Kidney capillary endothelial cell (primary cell): ENCODE measurements at places on chromosomes 16 and 17.

DNA sequence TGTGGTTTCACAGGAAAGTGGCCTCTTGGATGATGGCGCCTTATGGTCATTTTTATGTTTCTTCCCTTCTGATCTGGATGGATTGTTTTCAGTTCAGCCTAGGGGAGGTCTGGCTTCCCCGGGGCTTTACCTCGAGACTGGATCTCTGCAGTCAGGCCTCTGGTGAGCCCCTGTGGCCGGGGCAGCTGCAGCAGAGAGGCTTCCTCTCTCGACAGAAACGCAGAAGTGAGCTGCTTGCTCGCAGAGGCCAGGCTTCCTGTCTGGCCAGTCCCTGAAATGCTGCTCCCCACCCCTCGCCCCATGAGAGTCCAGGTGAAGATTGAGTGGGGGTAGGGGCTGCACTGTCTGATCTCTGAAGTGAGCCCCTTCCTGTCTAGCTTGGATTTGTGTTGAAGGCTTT lies 44.0 kb downstream of the PLCG2 start:
- DNase-seq = no peak

DNA sequence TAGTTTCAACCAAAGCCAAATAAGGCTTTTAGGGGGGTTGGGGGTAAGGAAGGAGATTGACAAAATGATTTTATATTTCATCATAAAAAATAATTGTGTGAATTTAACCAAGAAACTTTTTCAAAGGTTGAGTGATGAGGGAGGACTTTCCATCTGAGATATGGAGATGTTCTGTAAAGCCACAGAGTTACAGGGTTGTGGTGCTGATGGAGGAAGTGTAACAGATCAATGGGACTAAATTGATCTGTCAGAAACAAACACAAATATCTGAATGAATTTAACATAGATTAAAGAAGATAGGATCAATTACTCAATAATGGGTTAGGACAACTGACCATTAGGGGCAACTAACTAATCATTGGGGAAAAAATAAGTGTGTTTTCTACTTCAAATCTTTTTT lies 14.2 kb upstream of the PIK3R5 start:
- DNase-seq = no peak

DNA sequence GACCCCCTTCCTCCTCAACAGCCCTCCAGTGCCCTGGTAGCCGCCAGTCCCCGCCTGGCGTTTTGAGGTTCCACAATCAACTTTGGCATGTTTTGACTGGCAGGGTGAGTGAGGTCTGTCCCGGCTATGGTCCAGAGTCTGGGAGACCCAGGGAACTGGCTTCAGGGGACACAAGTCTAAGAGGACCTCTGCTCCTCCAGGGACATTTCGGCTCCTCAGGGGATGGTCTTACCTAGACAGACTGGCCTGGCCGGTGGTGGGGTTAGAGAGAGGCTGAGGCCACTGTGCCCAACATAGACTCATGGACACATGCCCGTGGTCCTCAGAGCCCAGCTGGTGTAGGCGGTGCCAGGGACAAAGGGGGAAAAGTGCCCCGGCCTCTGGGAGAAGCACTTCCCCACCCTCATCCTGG lies 2.2 kb downstream of the TMC8 start:
- no peak for DNase-seq

- no peak for DNase-seq
Measured at GRCh38 chr16:28975158-28975599, 601 bp downstream of the SPNS1 start.

DNA sequence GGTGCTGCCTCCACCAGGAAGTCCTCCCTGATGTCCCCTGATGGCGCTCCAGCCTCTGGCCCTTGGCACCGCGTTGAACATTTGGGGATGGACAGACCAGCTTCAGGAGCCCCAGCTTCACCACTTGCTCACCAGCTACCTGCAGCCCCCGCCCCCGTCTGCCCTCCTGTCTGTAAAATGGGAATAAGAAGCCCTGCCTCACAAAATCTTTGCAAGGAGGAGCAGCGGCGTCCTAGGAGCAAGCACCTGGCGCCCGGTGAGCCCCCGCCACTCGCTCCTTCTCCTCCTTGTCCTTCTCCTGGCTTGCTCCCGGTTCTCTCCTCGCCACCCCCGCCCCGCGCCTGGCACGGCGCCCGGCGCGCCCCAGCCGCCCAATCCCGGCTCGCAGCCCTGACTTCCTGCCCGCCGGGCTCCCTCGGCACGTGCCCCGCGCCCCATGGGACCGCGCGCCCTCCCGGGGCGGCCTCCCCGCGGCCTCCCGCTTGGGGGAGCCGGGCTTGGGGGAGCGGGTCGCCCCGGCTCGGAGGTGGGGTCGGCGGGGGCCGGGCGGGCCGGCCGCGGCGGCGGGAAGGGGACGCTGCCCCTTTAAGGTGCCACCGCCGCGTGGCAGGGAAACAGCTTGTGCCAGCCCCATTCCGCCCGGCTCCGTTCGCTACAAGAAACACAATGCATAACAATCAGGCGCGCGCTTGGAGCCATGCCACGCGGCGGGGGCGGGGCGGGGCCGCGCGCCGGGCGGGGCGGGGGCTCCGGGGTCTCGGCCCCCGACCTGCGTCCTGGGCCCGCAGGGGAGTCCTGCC lies 9.1 kb upstream of the PPP1R1B start:
- peak; percentile 30 for DNase-seq

- DNase-seq = no peak
Measured at GRCh38 chr16:77191259-77191969, 424 bp downstream of the MON1B start.

- DNase-seq = no peak
Measured at GRCh38 chr16:81284995-81285600, 29.7 kb upstream of the GAN start.

DNA sequence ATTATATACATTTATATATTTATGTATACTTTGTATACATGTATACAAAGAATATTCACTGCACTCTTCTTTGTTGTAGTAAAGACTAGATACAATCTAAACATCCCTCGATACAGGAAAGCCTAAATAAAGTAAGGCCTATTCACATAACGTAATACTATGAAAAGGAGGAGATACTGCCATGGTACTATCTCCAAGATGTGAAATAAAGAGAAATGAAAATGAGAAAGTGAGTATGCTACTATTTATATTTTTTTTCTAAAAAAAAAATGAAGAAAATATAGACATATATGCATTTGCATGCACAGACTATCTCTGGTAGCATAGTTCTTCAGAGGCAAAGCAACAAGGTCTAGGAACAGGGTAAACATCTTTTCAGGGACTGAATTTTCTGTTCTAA lies 19.4 kb downstream of the CFDP1 start:
- DNase-seq = no peak

DNA sequence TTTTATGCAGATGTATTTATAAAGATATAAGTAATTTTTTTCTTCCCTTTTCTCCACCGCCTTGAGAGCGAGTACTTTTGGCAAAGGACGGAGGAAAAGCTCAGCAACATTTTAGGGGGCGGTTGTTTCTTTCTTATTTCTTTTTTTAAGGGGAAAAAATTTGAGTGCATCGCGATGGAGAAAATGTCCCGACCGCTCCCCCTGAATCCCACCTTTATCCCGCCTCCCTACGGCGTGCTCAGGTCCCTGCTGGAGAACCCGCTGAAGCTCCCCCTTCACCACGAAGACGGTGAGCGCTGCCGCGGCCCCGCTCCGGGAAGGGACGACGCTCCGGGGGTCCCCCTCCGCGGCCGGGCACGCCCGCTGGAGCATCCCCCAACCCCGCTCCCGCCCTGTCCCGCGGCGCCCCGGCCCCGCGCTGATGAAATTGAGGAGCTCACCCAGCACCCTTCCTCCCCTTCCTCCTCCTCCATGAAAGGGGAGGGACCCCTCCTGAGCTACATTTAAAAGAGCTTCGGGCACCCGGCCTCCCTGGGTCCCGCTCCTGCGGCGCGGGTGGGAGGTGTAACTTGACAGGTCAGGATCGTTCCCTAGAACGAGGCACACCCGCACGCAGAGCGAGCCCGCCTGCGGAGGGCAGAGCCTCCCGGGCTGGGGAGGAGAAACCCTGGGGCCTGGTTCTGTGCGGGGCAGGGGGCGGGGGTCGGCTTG lies 706 bp downstream of the HLF start:
- no peak for DNase-seq

DNA sequence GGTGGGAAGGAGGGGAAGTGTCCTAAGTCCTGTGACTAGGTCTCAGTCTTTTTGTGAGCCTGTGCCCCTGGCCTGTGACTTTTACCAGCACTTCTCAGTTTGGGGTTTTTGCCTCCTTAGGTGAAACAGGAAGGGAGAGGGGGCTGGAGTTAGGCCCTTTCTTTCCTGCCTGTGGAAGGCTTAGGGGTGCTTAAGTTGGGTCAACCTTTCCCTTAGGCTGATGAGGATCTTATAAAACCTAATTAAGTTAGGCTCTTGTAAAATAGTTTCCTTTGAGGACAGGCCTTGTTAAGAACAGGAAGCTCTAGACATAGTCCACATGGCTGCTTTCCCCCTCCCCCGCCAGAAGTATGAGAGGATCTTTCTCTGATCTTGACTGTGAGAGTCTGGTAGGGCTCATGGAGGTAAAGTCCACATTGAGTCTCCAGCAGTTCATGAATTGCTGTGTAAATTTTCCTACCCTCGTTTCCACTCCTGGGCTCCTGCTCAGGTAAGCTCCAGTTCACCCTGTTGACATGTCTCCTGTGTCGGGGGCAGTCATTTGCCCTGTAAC lies 17.0 kb upstream of the DNASE1 start:
- no peak for DNase-seq

- DNase-seq = no peak
Measured at GRCh38 chr16:70393662-70394061, 45.2 kb downstream of the ST3GAL2 start.

DNA sequence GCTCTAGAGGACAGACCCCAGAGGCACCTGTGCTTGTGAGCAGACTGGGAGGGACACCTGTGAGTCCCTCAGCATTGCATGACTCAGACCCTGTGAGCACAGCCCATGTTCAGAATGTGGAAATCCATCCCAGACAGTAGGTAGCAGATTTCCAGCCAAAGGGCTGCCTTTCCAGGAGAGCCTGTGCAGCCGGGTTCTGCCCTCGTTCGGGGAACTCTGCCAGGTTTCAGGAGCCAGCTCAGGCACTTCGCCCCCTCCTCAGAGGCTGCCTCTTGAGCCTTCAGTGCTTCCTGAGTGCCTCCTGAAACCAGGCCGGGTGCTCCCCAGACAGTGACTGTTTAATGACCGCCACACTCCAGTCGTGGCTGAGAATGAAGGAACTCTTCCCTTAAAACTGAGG lies 23.3 kb upstream of the SDR42E2 start:
- no peak for DNase-seq

DNA sequence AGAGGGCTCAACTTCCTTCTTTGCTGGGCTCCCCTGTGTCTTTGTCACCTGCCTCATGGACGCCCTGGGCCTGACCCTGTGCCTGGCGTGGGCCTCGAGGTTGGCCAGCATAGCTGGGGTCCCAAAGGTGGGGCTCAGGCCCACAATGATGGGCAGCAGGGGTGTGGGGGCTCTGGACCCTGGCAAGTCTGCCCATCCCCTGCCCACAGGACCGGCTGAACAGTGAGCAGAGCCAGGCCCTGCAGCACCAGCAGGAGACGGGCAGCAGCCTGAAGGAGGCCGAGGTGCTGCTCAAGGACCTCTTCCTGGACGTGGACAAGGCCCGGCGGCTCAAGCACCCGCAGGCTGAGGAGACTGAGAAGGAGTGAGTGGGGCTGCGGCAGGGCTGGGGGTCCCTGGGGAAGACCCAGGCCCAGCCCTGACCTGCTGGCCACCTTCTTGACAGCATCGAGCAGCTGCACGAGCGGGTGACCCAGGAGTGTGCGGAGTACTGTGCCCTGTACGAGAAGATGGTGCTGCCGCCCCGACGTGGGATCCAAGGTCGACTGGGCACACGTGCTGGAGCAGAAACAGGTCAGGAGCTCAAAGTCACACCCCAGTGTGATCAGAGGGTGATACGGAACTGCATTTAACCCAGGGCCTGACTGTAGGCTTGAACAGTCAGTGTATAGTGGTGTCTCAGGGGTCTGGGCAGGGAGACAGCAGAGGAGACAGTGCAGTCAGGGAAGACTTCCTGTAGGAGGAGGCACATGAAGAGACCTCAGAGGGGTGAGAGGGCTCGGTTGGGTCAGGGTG lies 3.8 kb downstream of the EVPLL start:
- DNase-seq = no peak

DNA sequence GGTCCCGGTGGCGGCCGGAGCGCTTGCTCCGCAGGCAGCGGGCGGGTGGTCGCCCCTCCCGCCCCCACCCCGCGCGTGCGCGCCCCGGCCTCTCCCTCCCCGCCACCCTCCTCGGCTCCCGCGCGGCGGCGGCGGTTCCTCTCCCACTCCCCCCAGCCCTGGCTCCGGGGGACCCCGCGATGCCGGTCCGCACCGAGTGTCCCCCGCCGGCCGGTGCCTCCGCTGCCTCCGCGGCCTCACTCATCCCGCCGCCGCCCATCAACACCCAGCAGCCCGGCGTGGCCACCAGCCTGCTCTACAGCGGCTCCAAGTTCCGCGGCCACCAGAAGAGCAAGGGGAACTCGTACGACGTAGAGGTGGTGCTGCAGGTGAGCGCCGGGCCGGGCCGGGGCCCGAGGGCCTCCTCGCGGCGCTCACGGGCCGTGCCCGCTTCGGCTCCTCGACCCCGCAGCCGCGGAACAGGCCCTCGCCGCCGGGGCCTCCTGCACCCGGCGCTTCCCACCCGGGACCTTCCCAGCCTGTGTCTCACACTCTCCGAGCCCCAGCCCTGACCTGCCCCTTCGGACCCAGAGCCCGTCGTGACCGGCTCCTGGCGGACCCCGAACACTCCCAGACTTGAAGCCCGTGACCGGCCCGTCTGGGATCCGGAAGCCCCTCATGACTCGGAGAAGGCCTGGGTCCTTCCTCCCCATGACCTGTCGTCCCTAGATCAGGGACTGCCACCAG lies 490 bp downstream of the GID4 start:
- no peak for DNase-seq

GRCh38 chr16:66266436-66267291 lies 99.8 kb upstream of the CDH5 start:
- DNase-seq = no peak

GRCh38 chr17:42288803-42289610 lies 709 bp downstream of the STAT5A start:
- no peak for DNase-seq

DNA sequence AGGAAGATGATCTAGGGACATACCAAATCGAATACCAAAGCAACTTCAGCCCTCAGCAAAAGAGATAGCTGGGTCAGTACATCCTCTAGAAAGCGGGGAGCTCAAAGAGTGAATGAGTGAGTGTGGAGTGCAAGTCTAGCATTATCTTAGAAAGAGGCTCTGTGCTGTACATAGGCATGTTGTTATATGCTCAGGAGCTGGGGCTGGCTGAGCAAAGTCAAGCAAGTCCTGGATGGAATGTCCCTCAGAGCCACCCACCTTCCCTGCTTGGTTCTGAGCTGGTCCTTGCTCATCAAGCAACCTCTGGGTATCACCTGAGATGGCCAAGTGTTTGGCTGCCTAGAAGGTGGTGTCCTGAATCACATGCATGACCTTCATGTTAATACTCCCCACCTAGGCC lies 4.9 kb upstream of the KLHL11 start:
- DNase-seq = no peak
